ENCODE measurements at places on chromosomes 12 and 14.

DNA sequence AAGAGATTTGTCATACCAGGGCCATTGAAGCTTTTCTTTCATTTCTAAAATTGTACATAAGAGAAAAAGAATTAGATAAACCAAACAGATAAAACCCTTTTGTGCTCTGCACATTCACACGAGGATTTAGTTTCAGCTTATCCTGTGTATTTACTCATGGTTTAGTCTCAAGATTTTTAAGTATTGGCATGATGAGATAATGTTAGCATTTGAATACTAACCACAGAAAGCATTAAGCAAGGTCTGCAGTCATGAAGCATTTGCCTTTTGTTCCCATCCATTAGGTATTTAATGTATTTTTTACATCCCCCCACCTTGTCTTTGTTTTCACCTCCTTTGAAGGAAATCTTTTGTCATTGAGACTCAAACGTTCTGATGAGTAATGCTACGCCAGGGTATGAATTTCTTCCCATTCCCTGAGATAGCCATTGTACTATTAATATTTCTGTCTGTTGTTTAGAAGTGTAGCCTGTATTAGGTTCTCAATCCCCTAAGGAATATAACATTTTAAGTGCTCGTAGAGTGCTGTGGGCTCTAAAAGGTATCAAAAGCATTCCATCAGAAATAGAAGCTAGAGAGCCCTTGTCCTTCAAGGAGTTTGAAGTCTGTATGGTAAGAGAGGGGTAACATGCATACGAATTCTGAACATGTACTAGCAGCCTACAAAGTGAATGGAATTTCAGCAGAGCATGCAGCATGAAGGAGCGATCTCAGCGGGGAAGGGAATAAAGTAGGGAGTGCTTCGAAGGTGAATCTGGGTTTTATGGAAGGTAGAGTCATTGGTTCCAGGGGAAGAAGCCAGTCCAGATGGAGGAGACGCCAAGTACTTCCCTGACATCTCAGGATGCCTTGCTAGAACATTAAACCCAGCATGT lies 22.3 kb downstream of the CRADD start:
- DNase-seq: no peak

GRCh38 chr14:74065746-74066575 lies 18.3 kb downstream of the ALDH6A1 start:
- no peak for DNase-seq

GRCh38 chr14:35287431-35288013 lies 4.7 kb upstream of the PSMA6 start:
- DNase-seq: peak; percentile 69

- no peak for DNase-seq
These were observed 26.7 kb upstream of the LRTM2 start for GRCh38 chr12:1793426-1794210.

GRCh38 chr14:73173092-73173735 lies 36.9 kb downstream of the PSEN1 start:
- no peak for DNase-seq

GRCh38 chr12:7100239-7100638 lies 8.0 kb upstream of the C1R start:
- no peak for DNase-seq

GRCh38 chr14:59187802-59188460 lies 536 bp upstream of the DAAM1 start:
- DNase-seq: peak; percentile 68

GRCh38 chr12:4241592-4241991 lies 32.0 kb upstream of the CCND2 start:
- DNase-seq: no peak

GRCh38 chr14:71388336-71388735 lies 481.1 kb downstream of the PCNX1 start:
- no peak for DNase-seq

Measured in activated CD8-positive, alpha-beta memory T cell treated with anti-CD3 and anti-CD28 coated beads, Interleukin-2, amount 50 U/mL, for 48 hours (primary cell).